ENCODE measurements at places on chromosomes 12 and 14.

- no peak for DNase-seq
Observed at GRCh38 chr12:1593174-1594005, 991 bp downstream of the FBXL14 start.

DNA sequence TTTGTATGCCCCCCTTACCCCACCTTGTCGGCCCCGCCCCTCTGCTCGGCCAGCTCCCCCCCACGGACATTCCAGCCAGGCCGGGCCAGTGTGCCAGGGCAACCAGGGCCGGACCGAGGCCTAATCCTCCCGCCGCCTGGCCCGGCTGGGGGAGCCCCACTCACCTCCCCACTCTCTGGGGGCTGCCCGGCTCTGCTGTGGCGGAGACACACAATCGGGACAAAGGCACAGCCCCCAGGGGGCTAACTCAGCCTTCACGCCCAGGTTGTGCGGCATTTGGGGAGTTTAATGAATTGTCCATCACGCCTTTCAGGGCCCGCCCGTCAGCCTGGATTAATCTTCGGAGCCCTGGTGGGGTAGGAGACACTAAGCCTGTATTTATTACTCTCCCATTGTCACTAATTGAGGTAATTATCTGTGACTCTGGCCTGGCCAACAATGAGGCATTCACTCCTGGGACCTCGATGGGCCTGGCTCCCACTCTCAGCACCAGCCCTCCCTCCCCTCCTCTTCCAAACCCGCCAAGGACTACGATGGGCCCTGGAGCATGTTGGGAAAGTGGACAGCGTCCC, 8.7 kb downstream of the WNT1 start:
- DNase-seq = no peak

GRCh38 chr14:50985859-50986331, 41.6 kb upstream of the PYGL start:
- DNase-seq = no peak

DNA sequence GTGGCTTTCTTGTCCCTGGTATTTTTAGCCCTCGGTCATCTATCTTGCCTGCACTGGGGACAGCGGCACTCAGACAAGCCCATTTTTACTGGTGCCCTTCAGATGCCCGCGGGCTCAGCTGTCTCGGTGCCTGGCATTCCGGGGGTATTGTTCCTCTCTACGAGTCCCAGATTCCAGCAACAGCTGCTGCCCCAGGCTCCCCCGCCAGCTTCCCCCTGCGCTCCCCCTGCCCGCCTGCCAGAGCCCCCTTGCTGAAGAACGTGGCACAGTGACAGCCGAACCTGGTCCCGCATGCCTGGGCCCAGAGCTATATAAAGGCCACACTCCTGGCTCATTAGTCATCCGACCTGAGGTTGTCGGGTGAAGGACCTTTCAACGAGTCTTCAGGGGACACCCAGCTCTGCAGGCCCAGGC, 10.9 kb upstream of the MYL2 start:
- DNase-seq = no peak

DNA sequence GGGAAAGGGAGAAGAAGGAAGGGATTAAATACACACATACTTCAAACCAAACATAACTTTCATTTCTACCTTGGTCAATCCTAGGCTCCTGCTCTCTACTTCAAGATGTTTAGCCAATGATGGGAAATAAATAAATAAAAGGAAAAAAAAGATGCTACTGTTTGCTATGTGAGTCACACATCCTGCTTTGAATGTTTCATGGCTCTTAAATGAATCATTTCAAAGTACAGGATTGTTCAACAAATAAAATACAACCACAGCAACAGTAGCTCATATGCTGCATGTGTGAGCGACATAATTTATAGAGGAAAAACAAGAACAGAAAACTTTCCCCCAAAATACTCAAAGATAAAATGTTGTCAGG, 54.3 kb upstream of the NPFF start:
- peak; percentile 64 for DNase-seq

DNA sequence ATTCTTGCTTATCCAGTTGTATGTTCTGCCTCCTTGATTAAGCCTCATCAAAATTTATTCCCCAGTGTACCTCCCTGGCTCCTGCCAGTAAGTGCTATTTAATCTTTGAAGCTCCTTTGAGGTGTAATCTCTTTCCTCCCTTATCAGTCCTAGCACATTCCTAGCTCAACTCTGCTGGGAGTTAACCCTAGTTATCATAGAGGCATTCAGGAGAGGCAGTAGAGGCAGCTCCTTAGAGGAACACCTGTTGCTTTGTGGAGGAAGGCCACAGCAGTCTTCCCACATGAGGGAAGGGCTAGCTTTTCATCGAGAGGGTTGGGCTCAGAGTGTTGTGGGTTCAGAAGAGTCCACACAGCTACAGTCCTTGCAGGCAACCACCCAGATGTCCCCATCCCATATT, 182.4 kb upstream of the ARID2 start:
- DNase-seq = no peak

DNA sequence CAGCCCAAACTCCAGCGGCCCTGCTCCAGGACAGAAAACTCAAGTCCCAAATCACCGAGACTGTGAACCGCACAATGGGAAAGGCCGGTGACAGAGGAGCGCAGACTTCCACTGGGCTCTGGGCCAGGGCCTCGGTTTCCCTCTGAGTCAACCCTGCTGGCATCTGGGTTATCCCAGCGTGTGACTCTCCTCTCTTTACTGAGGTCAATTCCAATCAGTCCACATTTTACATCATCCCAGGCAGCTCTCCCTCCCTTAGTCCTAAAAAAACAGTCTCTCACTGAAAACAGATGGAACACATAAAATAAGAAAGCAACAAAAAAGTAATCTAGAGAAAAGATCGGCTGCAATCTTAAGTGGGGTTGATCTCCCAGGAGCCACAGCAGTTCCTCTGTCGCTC, 36.9 kb downstream of the ITPK1 start:
- no peak for DNase-seq

DNA sequence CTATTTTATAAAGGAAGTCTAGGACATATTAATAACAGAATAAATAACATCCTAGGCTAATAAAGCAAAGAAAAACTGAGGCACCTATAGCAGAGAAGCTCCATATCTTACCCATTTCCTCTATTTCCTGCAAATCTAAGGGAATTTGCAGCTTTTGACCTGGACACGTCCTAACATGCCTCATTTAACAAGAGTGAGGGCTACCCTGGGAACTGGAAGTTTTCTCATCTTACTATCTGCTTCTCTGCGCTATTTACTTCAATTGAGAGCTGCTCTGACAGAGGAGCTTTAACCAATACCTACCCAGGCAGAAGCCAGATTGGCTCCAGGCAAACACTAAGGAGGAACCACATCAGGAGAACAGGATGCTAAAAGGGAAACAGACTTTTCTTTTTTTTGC, 5.7 kb downstream of the YBX3 start:
- no peak for DNase-seq

DNA sequence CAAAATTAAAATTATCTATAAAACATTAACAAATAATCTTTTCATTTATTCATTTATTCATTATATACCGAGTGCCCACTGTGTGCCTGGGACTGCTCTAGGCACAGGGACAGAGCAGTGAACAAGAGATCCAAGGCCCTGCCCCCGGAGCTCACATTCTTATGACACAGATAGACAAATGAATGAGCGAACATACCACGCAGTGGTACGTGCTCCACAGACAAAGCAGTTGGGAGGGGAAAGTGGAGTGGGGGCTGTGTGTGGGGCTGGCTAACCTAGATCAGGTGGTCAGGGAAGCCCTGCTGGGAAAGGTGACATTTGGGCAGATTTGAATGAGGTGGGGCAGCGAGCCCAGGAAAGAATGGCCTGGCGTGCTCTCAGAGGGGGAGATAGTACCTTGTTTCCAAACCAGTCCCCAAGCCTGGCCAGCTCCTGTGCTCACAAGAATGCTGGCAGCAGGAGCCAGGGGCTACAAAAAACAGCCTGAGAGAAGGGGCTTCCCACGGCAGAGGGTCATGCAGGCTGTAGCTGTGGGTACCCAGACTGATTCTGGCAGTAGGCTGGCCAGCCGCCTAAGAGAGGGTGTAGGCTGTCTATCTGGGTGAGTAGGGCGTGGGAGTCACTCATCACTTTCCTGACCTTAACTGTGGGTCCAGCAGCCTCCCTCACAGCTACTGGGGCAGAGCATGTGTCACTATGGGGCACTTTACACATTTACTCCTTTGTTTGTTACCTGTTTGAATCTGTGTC, 57.8 kb upstream of the ACTN1 start:
- no peak for DNase-seq

DNA sequence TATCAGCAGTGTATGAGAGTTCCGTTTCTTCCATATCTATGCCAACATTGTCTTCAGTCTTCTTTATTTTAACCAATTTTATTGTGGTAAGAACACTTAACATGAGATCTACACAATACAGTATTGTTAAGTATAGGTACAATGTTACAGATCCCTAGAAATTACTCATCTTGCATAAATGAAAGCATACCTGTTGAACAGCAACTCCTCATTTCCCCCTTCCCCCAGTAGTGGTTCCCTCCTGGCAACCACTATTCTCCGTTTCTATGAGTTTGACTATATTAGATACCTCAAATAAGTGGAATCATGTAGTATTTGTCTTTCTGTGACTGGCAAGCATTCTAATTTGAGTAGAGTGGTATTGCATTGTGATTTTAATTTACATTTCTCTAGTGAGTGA, 150.5 kb downstream of the CRADD start:
- DNase-seq = no peak

GRCh38 chr12:120532701-120533238, 1.4 kb upstream of the RNF10 start:
- no peak for DNase-seq

GRCh38 chr12:70581208-70581607, 56.0 kb downstream of the PTPRB start:
- no peak for DNase-seq

DNA sequence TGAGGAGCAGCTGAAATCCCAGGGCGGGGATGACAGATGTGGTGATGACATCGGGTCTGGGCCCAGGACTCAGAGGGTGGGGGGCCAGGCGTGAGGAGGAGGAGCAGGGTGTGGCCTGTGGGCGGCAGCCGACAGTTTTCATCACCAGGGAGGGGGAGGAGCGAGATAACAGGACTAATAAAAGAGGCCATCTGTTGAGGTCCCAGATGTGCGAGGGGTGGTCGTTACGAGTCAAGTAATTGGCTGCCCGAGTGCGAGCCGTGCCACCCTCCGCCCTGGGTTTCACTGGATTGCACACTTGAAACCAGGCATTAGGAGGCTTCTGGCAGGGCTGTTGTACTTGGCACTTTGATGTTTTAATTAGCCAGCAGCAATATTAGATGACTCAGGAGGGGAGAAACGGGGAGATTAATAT, 67.2 kb downstream of the NOS1 start:
- DNase-seq = no peak

GRCh38 chr12:64253356-64253755, 31.3 kb upstream of the KICS2 start:
- DNase-seq = no peak

DNA sequence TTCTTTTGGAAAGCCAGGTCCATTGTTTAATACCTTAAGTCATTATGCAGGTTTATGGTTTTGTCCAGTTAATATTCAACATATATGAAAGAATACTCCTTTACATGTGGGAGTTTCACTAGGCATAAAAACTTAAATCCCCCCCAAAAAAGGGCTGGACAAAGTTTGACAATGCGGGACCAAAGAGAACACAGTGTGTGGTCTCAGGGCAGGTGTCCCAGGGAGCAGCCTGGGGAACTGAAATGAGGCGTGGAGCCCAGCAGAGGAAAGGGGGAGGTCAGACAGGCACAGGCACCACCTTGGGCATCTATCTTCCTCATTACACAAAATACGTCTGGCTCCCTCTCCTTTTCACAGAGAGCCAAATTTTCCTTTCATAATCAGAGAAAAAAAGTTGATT, 22.5 kb downstream of the PKP2 start:
- no peak for DNase-seq

GRCh38 chr12:3168223-3169221, 91.3 kb downstream of the TSPAN9 start:
- no peak for DNase-seq

DNA sequence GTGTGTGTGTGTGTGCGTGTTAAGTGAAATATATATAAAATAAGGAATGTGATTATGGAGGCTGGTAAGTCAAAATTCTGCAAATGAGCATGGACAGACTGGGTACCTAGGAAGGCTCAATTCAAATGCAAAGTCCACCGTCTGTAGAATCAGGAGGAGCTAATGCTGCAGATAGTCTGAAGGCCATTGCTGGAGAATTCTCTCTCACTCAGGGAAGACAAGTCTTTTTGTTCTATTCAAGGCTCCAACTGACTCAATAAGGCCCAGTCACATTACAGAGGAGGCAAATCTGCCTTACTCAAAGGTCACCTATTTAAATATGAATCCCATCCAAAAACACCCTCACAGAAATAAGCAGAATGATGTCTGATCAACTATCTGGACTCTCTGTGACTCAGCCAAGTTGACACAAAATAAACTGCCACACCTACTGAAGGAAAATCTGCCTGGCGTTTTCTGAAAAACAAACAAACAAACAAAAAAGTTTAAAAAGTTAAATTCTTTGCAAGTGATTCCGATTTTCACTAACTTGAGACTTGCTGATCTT, 684 bp upstream of the KLRF2 start:
- DNase-seq = no peak

DNA sequence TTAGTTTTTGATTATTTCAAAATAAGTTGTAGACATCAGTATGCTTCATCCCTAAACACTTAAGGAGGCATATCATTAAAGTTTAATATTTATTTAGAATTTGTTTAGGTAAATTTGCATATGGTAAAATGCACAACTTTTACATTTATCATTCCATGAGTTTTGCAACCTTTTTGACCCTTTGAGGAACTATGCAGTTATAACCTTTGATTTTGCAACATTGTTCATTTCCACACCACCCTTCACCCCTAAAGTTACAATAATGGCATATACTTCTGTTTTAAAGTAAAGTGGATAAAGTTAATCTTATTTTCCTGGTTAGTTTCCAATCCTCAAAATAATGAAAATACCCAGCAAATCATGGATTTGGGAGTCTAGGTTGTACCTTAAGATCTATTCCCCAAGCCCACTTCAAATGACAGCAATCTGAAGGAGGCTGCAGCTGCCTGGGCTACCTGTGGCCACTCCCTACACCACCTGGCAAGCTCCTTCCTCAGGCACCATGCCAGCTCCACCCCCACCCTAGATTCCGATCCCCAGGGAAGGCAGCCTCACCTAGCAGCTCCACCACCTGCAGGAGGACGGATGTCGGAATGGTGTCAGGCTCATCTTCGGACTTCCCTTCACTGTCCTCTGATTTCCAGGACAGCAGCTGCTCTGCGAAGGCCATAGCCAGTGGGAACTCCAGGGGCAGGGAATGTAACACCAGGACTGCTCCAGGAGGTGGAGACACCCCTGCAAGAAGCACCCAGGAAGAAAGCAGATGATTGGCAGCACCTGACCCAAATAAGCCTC, 65.1 kb downstream of the TRAFD1 start:
- no peak for DNase-seq

- no peak for DNase-seq
Observed at GRCh38 chr12:14958361-14959125, 2.9 kb downstream of the ARHGDIB start.

DNA sequence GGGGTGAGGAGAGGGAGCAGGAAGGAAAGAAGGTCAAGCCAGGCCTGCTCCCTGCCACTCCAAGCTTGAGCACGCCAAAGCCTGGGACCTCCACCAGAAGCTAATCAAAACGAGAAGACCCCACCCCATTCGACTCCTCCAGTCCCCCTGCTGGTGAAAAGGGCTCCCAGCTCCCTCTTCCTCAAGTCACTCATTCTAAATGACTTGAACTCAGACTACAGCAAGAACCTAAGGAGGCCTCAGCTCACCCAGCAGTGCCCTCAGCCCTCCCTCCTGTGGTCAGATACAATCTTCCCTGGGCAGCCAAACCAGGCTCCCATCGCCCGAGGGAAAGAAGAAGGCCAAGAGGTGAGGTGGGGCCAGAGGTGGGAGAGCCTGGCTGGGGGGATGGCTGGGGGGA, 17.4 kb downstream of the HDAC7 start:
- DNase-seq = no peak
